ENCODE measurements at places on chromosomes 12 and 14. TPM values are rescaled to one million over a fixed set of nuclear protein-coding genes. Genes with fewer than 3 reads are reported as not detected.

CLBA1 gene
- 6.5 TPM for total RNA-seq

STAB2 gene
- total RNA-seq, result not detected

TRIM9 gene
- total RNA-seq, result under 0.01 TPM

KRT6B gene
- not detected for total RNA-seq

NFATC4 gene
- total RNA-seq, result 11.4 TPM

GSG1 gene
- total RNA-seq, result not detected

BCL2L14 gene
- total RNA-seq, result not detected

OR6C6 gene
- total RNA-seq, result not detected

KCNH3 gene
- not detected for total RNA-seq

KRT1 gene
- not detected for total RNA-seq

KRT75 gene
- total RNA-seq, result not detected

TRPV4 gene
- 4.6 TPM for total RNA-seq

PLBD1 gene
- 0.10 TPM for total RNA-seq

RILPL1 gene
- total RNA-seq, result 11.8 TPM

TCTN2 gene
- 13.1 TPM for total RNA-seq

GCH1 gene
- total RNA-seq, result 2.3 TPM

RPL10L gene
- not detected for total RNA-seq

SLC7A7 gene
- total RNA-seq, result 6.9 TPM

DLK1 gene
- not detected for total RNA-seq

FAM181A gene
- total RNA-seq, result not detected

LUM gene
- total RNA-seq, result 1.2 TPM

SLCO1B1 gene
- total RNA-seq, result not detected

SCN8A gene
- 2.5 TPM for total RNA-seq

KRT74 gene
- total RNA-seq, result not detected

GALNT8 gene
- 0.33 TPM for total RNA-seq

BLTP3B gene
- 19.7 TPM for total RNA-seq

ADAM20 gene
- total RNA-seq, result 0.65 TPM

EML1 gene
- total RNA-seq, result 41.6 TPM

SERPINA10 gene
- not detected for total RNA-seq

SELPLG gene
- not detected for total RNA-seq

PLCZ1 gene
- total RNA-seq, result not detected

SYNDIG1L gene
- total RNA-seq, result not detected

ATG101 gene
- total RNA-seq, result 41.7 TPM

OR6C65 gene
- total RNA-seq, result not detected

KCNC2 gene
- not detected for total RNA-seq

BTBD6 gene
- 58.8 TPM for total RNA-seq

DCN gene
- total RNA-seq, result 1.4 TPM

SMCO2 gene
- not detected for total RNA-seq

OGFOD2 gene
- total RNA-seq, result 13.1 TPM

RAN gene
- 627 TPM for total RNA-seq

CPNE8 gene
- total RNA-seq, result 29.2 TPM

PLEKHG3 gene
- total RNA-seq, result 3.6 TPM

CLEC4C gene
- total RNA-seq, result not detected

SCAF11 gene
- 134 TPM for total RNA-seq

COX8C gene
- not detected for total RNA-seq

PTPRB gene
- 217 TPM for total RNA-seq

GNG2 gene
- total RNA-seq, result 8.2 TPM

FAR2 gene
- 66.6 TPM for total RNA-seq

DHRS2 gene
- 0.38 TPM for total RNA-seq

FAM234B gene
- 8.8 TPM for total RNA-seq

UNC79 gene
- total RNA-seq, result under 0.01 TPM

MORN3 gene
- total RNA-seq, result 0.65 TPM

HRK gene
- not detected for total RNA-seq

NIN gene
- 41.8 TPM for total RNA-seq

FANCM gene
- 15.0 TPM for total RNA-seq

Measured in vein endothelial cell (primary cell).